H54 (cell line): ENCODE measurements at places on chromosomes 6 and 20.
A peak's percentile ranks its signal among the peaks of the same experiment; 100 is the strongest.

GRCh38 chr6:163813979-163814493 is 399.5 kb downstream of the QKI start:
- DNase-seq, result no peak

DNA sequence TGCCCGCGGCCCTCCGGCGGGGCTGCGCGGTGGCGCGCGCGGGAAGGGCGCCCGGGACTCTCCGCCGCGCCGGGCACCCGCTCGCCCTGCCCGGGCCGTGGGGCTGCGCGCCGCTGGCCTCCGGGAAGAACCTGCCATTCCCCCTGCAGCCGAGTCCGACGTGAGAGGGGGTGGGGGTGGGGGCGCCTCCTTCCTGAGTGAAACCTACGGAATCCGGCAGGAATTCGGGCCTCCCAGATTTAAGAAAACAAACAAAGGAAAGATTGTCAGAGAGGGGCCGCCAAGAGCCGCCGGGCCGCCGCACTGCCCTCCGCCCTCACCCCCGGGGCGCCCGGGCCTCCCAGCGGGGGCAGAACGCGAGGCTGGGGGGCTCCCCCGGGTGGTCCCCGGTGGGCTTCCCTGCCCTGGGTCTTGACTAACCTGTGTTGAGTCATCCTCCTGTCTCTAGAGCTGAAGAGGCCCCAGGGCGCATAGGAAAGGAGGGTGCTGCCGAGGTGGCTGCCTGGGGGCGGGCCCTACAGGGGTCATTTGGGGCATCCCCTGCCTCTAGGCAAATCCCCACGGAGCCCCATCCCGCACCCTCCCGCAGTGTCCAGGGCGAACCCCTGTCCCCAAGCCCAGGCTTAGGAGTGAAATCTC is 42.2 kb upstream of the FOXP4 start:
- peak; percentile 66 for DNase-seq

GRCh38 chr6:10082385-10082784 is 332.5 kb downstream of the TFAP2A start:
- DNase-seq, result no peak

- no peak for DNase-seq
Observed at GRCh38 chr20:33082546-33082945, 3.1 kb downstream of the BPIFB4 start.

- no peak for DNase-seq
Observed at GRCh38 chr6:119678961-119679360, 329.4 kb upstream of the MAN1A1 start.

- no peak for DNase-seq
Observed at GRCh38 chr6:118148561-118148960, 241.5 kb downstream of the SLC35F1 start.

GRCh38 chr20:63846128-63846771 is 15.0 kb upstream of the ABHD16B start:
- peak; percentile 82 for DNase-seq
